Left colon (tissue), 2 donors: ENCODE measurements at places on chromosomes 1 and 21. TPM values are rescaled to one million over a fixed set of nuclear protein-coding genes. Genes with fewer than 3 reads are reported as not detected.

DNA sequence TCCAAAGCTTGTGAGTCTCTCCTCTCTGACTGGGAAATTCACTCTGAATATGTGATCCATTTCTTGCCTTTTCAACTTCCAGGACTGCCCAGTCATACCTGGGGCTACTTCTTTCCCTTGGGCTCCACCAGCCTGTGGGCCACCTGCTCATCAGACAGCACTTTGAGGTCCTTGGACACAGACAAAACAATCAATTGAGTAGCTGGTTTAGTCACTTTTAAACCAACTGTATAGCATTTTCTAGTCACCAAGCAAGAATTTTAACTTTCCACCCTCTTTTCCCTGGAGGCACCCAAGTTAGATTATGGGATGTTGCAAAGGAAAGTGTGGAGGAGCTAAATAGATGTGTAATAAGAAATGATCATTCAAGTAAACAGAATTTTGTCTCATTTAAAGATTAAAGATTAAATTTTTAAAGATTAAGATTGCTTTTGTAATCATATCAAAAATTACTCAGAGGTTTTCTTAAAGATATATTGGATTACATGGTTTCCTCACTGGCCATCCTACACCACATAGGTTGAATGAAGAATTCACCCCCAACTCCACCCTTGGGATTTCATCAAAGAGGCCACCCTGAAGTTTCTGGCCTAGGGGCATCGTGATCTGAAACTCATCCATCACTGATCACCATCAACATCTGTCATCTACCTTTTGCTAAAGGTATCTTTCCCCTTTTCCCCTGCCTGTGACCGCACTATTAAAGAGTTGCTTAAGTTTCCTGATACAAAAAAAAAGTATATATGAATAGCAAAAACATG is 219.2 kb upstream of the NR5A2 start:
- DNase-seq: no peak

- DNase-seq: no peak
Observed at GRCh38 chr1:83527987-83528386, 470.9 kb downstream of the TTLL7 start.

- DNase-seq: no peak
Observed at GRCh38 chr1:177384461-177384860, 213.7 kb downstream of the BRINP2 start.

DNA sequence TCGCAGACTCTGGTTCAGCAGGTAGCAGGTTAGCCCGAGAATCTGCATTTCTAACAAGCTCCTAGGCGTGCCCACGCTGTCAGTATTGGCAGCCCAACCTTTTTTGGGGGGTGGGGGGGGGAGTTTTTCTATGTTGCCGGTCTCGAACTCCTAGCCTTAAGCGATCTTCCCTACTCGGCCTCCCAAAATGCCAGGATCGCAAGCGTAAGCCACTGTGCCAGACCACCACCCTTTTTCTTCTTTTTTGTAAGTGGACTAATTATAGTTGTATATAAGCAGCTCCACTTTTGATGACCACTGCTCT is 480 bp upstream of the MIS18A start:
- DNase-seq: no peak

GRCh38 chr1:3018051-3018471 is 3.2 kb upstream of the ACTRT2 start:
- DNase-seq: no peak

- no peak for DNase-seq
Observed at GRCh38 chr1:59218521-59219236, 78.2 kb upstream of the FGGY start.

- peak; percentile 70 for DNase-seq
Observed at GRCh38 chr1:8423692-8424538, 106.0 kb downstream of the SLC45A1 start.

GRCh38 chr21:21210552-21210951 is 212.3 kb downstream of the NCAM2 start:
- DNase-seq: no peak

DNA sequence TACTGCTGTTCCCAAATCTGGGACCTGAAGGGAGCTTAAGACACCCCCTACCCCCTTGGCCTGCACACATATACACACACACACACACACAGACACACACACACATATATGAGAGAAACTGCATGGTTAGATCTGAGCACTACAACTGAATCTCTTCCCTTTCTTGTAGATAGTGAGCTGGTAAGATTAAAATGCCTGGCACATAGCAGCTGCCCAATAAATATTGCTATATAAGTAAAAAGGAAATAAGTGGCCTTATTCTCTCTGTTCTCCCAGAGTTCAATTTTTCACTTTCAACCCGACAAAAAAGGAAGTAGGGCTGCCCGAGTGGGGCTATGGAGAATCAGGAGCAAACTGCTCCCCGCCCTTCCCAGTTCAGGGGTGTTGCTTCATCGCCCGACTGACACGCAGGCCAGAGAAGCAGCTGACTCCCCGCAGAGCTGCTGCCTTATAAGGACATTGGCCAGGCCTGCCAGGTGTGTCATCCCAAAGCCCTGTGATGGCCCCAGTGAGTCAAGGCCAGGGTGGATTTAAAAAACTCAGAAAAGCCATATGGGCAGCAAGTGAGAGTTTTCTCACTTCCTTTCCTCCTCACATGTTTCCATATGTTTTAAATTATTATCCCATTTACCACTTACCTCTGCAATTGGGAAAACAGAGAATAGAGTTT is 106.5 kb upstream of the SLC44A3 start:
- DNase-seq: peak; percentile 69

DNA sequence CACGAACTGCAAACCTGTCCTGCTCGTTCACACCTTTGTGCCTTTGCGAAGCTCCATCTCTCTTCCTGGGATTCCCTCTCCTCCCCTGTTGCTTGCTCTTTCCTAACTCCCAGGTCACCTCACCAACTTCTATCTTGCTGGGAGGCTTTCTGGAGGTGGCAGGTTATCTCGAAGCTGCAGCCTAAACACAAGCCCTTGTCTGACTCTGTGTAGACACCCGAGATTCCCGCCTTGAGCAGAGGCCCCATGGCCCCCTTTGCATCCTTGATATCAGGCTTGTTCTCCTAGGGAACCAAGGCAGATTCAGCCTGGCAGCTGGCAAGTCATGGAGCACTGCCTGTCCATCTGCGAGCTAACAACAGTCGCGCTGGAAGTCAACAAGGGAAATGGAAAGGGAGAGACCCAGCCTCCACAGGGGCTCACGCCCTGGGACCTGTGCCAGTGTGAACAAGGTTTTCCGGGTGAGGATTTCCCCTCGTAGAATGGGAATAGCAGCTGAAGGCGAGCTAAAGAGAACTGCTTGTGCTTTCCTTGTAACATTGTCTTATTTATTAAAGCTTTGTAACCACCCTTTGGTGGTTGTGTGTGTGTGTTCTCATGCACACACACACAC is 109.5 kb upstream of the JUN start:
- DNase-seq: peak; percentile 85

GRCh38 chr1:22332795-22333499 is 118.7 kb upstream of the ZBTB40 start:
- DNase-seq: no peak

DNA sequence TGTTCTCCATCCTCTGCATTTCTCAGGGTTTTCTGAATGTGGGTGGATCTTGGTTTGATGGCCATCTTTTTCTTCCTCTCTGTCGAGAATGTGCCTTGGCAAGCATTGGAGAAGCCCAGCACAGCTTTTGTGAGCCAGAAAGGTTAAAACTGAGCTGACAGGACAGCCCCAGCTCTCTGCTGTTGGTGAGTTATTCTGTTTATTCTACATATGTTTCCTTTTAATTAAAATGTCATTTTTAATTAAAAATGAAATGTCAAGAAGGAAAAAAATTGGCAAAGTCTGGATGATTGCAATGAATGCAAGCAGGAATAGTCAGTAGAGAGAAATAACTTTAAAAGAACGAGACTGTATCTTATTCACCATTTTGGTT is 325.8 kb downstream of the PTBP2 start:
- DNase-seq: no peak

DNA sequence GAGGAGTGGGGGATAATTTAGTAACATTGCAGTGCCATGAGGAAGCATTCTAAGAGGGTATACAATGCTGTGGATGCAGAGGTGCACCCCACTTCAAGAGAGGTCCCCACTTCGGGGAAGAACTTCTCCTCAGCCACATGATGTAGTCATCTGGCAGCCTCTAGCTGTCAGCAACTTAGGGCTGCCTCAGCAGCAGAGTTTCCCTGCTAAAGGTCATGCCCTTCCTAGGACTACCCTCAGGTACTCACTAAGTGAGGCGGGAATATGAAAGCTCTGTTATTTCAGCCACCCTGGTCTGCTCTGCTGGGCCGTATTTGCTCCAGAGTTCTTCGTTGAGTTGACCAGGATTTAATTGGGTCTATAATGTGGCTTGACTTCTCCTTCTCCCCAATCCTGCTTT is 41.9 kb upstream of the NGF start:
- DNase-seq: no peak

GRCh38 chr1:119988306-119989062 is 81.0 kb downstream of the NOTCH2 start:
- no peak for DNase-seq

- DNase-seq: no peak
Observed at GRCh38 chr1:155744711-155745283, 55.9 kb downstream of the DAP3 start.

DNA sequence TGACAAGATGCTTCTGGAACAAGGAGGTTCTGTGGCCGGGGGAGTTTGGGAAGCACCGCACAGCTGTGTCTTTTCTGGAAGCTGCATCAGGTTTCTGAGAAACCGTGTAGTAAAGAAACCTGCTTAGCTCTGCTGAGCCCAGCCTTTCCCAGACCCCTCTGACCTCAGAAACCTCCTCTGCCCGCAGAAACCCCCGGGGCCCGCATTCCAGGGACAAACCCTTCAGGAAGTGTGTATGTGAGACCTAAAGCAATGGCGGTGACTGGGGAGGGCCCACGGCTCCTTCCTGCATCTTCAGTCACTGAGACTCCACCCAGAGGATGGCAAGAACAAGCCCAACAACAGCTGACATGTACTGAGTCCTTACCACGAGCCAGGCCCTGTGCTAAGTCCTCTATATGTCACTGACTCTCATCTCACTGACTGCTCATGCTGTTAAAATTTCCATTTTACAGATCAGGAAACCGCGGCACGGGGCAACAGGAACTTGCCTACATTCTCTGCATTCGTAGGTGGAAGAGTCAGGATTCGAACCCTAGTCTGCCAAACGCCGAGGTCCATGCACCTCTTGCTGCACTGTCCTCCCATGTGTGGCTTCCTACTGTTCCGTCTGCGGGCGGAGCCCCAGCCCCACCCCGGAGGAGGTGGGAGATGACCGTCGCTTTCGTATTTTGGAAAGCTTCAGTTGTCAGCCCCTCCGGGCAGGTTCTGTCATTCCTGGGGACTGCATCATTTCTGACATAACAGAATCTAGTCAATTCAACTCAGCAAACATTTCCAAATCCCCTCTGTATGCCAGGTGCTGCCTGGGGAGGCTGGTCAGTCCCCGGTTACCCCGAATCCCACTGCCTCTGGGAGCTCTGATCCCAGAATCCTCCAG is 73.3 kb upstream of the KLHDC7A start:
- DNase-seq: no peak

GRCh38 chr1:153617663-153618062 is 1.5 kb upstream of the S100A14 start:
- DNase-seq: peak; percentile 82

GRCh38 chr21:27787046-27787445 is 820.2 kb upstream of the ADAMTS5 start:
- no peak for DNase-seq

DNA sequence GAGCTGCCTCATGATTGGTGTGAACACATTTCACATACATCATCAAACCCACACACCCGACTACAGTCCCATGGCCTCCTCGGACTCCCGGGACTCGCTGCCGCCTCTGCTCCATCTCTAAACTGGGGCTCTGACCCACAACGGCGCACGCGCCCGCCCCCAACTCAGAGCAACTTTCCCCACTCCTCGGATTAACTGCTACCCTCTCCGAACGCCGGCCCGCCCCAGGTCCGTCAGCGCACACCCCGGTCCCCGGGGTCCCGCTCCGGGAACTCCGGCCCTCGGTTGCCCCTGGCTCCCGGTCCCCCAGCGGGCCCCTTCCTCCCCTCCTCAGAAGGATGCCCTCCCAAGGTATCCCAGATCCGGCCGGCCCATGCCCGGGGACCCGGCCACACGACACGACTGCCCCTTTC is 740 bp downstream of the DSTYK start:
- no peak for DNase-seq

GRCh38 chr1:159867664-159868026 is 5.2 kb upstream of the VSIG8 start:
- DNase-seq: peak; percentile 85

GRCh38 chr1:16983649-16984048 is 3.2 kb upstream of the MFAP2 start:
- DNase-seq: no peak

DNA sequence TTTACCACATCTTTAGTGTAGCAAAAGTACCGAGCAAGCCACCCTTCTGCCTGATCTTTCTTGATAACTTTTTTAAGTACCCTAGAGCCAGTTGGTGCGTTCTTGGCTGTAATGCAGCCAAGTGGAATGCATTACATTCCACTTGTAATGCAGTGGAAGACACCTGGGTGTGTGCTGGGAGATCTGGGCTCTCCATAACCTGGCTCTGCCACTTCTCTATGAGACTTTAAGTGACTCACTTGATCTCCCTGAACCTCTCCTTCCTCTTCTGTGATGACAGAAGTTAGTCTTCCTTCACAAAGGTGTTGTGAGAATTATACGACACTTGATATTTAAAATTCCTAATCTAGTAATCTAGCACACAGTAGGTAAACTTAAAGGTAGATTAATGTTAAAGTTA is 35.3 kb upstream of the NFIA start:
- no peak for DNase-seq

DNA sequence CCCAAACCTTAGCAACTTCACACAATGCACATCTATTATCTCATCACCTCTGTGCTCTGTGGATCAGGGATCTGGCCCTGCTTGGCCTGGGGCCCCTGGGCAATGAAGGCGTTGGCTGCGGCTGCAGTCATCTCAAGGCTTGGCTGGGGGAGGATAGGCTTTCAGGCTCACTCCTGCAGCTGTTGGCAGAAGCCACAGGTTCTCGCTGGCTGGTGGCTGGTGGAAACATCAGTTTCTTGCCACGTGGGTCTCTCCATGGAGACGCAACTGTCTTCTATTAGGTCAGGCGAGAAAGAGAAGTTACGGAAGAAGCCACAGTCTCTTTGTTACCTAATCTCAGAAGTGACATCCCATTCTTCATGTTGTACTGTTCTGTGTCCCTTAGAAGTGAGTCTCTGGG is 3.6 kb upstream of the NPPA start:
- DNase-seq: no peak

C8A gene
- total RNA-seq: not detected

THBS3 gene
- 20.9 TPM for total RNA-seq

CFHR3 gene
- total RNA-seq: not detected

CFH gene
- 25.4 TPM for total RNA-seq

AMY1B gene
- not detected for total RNA-seq

TRIM17 gene
- not detected for total RNA-seq

FLG gene
- total RNA-seq: not detected

RASSF5 gene
- 3.3 TPM for total RNA-seq

KRTAP12-1 gene
- not detected for total RNA-seq
